ENCODE measurements at places on chromosomes 12 and 14. TPM values are rescaled to one million over a fixed set of nuclear protein-coding genes. Genes with fewer than 3 reads are reported as not detected.

Gene SLC35E3
- 26.2 TPM for total RNA-seq

Gene SENP1
- total RNA-seq, result 24.2 TPM

DNA sequence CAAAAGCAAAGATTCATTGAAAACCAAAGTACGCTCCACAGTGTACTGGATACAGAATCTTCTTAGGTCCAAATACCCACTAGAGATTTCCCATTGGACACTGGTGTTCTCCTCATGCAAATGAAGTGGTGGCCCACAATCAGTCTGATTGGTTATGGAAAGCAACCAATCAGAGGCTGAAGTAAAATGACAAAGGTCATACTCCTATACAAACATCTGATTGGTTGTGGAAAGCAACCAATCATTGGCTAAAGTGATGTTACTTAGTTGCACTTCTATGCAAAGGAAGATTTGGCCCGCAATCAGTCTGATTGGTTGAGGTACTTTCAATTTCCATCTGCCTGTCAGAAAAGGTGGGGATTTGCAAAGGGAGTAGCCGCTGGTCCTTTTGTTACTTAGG lies 1.3 kb upstream of the WASHC3 start:
- H3K4me1 ChIP-seq, result no peaks in the 10 kb centered on the region
- no peaks in the 10 kb centered on the region for H3K27me3 ChIP-seq
- H3K4me3 ChIP-seq, result peak overlapping the region; percentile 9
- DNase-seq, result no peak
- no peak overlapping the region for H3K27ac ChIP-seq

GRCh38 chr12:75208856-75209811 lies 505 bp downstream of the KCNC2 start:
- H3K4me1 ChIP-seq, result no peaks in the 10 kb centered on the region
- H3K4me3 ChIP-seq, result peak overlapping the region; percentile 93
- H3K36me3 ChIP-seq, result peaks cover 6% of the 10 kb centered on the region
- DNase-seq, result peak; percentile 47

GRCh38 chr12:121786440-121786825 lies 7.1 kb downstream of the RHOF start:
- no peak for DNase-seq
- peaks cover 29% of the 10 kb centered on the region for H3K27me3 ChIP-seq
- no peaks in the 10 kb centered on the region for H3K36me3 ChIP-seq
- H3K4me3 ChIP-seq, result no peak overlapping the region
- peaks cover 17% of the 10 kb centered on the region for H3K4me1 ChIP-seq

GRCh38 chr12:88993651-88994050 lies 358.6 kb downstream of the DUSP6 start:
- H3K27ac ChIP-seq, result no peak overlapping the region
- H3K4me1 ChIP-seq, result no peaks in the 10 kb centered on the region
- H3K27me3 ChIP-seq, result no peaks in the 10 kb centered on the region
- no peak for DNase-seq

DNA sequence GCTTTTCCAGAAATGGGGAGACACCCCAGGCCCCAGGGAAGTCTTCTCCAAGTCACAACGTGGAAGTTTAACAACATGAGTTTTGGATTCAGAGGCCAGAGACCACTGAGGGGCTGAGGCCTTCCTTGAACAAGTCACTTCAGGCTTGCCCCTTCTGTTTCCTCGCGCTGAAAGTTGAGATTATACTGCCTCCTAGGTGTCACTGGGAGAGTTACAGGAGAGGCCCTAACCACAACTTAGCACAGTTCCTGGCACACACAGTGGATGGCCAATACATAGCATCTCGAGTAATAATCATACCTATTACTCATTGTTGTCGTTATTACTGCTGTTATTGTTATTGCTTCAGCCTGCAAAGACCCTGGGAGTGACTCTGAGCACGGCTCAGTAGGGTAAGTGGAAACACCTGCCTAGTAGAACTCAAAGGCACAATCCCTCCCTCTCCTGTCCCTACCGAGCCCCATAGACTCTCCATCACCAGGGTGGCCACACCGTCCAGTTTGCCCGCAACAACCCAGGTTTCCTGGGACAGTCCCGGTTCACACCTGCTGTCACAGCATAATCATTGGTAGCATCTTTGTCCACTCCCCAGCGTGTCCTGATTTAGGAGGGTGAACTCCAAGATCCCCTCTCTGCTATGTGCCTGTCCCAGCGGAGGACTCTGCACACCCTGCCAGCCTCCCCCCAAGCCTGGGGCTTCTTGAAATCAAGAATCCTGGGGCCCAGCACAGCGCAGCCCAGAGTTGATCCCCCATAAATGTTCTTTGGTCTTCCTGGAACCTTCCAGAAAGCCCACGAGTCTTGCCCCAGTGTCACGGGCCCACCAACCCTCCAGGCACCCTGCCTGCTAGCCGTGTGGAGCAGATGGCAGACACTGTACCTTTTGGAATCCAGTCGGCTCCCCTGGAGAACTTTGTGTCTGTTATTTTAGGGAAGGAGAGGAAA lies 85.0 kb downstream of the SYNE3 start:
- H3K4me3 ChIP-seq, result no peak overlapping the region
- H3K4me1 ChIP-seq, result peaks cover 6% of the 10 kb centered on the region
- no peak for DNase-seq
- peaks cover 15% of the 10 kb centered on the region for H3K36me3 ChIP-seq
- H3K27ac ChIP-seq, result peak overlapping the region; percentile 87

Measured in glutamatergic neuron (in vitro differentiated cells).